ENCODE measurements at places on chromosomes 11 and 22. TPM values are rescaled to one million over a fixed set of nuclear protein-coding genes. Genes with fewer than 3 reads are reported as not detected.

POU2AF2 gene
- total RNA-seq: not detected

PGA4 gene
- total RNA-seq: not detected

NPTXR gene
- 15.3 TPM for total RNA-seq

DDI1 gene
- total RNA-seq: not detected

VWCE gene
- 0.48 TPM for total RNA-seq

ANKK1 gene
- total RNA-seq: not detected

CLDN5 gene
- total RNA-seq: not detected

KIRREL3 gene
- 10.2 TPM for total RNA-seq

Measured in A549 treated with CORT108297 at 1 μM for 4 hours (cell line).